ENCODE measurements at places on chromosomes 2 and 18.

DNA sequence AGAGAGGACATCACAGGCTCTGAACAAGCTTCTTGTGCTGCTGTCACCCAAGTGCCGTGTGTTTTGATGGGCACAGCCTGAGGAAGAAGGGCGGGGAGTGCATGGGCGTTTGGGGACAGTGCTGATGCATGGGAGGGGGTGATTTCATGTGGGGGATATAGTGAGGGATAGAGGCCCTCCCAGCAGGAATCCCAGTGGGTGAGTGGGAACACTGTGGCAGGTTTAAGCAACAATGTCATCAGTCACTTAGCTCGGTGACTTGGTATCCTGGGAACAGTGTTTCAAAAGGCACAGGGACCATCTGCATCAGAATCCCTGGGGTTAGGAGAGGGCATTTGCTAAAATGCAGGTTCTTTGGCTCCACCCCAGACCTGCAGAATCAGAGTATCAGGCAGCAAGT lies 609 bp downstream of the SIGLEC15 start:
- no peak for DNase-seq

GRCh38 chr2:236954641-236955040 lies 131.0 kb upstream of the COPS8 start:
- DNase-seq, result no peak

DNA sequence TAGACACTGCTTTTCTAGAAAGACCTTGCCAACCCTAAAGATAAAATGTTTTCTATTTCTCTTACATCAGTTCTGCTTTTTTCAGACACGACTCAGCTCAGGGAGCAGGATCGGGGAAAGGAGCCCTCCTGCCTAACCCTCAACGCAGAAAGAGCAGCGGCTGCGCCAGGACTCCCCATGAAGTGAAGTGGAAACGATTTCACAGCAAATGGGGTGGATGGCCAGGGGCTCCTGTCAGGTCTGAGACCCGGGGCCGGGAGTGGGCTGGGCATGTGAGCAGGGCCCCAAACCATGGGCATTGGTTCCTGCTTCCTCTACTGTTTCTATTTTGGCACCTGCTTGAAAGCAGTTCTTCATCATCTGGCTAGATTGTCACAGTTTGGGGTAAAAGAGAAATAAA lies 89.4 kb upstream of the PXDN start:
- no peak for DNase-seq

DNA sequence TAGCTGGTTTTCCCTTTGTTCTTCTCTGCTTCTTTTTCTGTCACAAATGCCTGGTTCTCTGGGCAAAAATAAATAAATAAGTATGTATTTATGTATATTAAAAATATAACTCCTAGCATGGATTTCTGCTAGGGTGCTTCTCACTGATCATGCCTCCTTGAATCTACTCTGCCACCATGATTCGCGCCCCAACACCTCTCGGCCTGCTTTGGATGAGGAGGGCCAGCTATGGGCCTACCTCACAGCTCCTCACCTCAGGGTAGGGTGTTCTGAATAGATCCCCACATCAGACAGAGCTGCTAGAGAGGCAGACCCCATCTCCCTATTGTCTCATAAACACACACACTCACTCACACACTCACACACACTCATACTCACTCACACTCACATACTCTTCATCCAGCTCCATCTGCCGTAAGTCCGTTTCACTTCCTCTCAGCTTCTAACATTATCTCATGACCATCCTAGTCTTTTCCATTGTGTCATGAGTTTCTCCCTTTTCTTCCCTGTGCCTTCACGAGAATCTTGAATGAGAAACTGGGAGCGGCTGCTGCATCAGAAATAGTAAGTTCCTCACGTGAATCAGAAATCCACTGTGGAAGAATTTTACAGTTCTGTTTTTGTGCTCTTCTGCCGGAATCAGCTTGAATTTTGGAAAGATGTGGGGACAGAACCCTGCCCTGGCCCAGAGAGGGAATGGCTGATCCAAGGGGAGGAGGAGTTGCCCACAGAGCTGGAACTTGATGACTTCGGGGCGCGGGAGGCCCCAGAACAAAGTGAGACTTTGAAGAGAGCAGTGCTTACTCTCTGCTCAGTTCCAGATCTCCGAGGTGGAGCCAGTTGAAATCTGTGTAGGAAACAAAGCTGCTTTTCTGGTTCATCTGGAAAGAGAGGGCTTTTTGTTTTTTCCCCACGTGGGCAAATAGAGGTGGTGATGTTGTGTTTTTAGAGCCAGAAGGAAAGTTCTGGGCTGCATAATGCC lies 20.9 kb downstream of the ANXA4 start:
- DNase-seq, result no peak
